NCI-H524 (cell line): ENCODE measurements at places on chromosomes 3 and 15.
A peak's percentile ranks its signal among the peaks of the same experiment; 100 is the strongest.

DNA sequence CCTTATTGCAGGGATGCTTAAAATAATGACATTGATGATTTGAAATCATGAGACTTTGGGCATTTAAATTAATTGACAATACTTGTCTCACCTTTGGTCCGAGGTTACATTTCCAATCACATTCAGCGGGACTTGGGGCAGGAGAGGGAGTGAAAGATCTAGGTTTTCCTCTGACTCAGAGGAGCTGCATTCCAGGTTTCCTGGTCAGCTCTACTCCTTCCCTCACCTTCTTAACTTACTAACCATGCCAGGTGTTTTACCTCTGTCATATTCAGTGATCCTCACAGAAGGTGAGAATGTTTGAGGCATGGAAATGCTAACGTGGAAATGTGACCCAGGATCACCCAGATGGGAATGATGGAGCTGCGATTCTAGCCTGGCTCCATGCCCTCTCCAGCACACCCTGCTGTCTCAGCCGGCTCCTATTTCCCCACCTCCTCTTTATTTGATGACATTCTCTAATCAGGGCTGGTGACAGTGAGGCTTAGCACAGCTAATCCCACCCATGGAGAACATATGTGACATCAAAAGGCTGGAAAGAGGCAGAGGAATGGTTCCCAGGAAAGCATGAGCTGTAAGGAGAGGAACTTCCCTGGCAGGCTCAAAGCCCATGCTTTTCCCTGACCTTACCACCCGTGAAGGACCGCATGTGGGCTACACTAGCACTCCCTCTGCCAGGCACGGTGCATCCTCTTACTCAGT is 38.7 kb downstream of the THSD4 start:
- DNase-seq: peak; percentile 71

- DNase-seq: no peak
Measured at GRCh38 chr3:111901637-111902036, 42.6 kb downstream of the PHLDB2 start.

- no peak for DNase-seq
Measured at GRCh38 chr3:50333744-50334328, 5.8 kb upstream of the TUSC2 start.

GRCh38 chr15:64530918-64531317 is 70.5 kb downstream of the ZNF609 start:
- DNase-seq: no peak

DNA sequence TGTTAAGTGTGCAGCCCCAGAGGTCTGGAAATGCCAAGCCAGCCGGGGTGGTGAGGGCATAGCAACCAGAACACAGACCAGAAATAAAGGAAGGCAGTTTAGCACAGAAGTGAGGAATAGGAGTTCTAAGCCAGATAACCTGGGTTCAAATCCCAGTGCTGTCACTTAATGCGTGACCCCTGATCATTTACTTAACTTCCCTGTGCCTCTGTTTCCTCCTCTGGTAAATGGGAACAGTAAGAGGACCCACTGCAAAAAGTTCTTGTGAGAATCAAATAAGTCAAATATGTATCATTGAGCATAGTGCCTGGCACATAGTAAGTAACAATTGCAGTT is 125.2 kb upstream of the ARHGEF3 start:
- no peak for DNase-seq

DNA sequence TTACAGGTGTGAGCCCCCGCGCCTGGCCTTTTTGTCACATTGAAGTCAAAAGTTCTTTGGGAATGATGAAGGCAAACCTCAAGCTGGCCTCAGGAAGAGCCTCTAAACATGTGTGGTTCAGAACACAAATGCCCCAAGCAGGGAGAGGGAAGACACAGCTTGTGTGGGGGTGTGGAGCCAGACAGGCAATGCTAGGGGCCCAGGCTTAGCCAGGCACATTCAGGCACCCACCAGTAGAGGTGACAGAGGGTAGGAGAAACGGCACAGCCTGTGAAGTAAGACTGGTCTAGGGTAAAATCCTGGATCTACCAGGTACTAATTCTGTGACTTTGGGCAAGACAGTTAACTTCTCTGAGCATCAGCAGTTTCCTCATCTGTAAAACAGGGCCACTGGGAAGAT is 3.5 kb downstream of the HDC start:
- DNase-seq: no peak

GRCh38 chr15:68031404-68031803 is 22.7 kb upstream of the PIAS1 start:
- no peak for DNase-seq

GRCh38 chr3:123540285-123540684 is 44.6 kb downstream of the HACD2 start:
- DNase-seq: no peak

DNA sequence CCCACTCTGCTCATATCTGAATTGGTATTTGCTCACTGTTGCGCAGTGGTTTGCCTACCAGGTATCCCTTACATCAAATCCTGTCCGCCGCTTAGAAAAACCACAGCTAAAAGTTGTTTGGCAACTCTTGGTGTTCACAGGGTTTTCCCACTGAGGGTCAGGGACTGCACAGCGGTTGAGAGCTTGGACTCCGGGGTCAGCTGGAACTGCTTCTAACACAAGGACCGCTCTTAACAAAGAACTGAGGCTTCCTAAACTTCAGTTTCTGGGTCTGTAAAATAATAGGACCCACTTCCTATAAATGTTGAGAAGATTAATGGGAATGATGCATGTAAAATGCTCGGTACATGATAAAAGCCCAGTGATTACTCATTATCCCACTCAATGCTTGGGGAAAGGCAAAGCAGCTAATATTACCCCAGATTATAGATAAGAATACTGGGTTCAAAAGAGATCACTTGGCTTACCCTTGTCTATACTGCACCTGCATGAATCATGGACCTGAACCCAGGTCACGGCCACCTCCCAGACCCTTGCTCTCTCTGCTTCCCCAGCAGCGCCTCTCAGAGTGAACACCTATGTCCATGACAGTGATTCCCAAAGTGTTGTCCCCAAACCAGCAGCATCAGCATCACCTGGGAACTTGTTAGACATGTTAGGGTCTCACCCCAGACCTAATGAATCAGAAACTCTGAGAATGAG is 36.1 kb downstream of the LIPC start:
- no peak for DNase-seq

DNA sequence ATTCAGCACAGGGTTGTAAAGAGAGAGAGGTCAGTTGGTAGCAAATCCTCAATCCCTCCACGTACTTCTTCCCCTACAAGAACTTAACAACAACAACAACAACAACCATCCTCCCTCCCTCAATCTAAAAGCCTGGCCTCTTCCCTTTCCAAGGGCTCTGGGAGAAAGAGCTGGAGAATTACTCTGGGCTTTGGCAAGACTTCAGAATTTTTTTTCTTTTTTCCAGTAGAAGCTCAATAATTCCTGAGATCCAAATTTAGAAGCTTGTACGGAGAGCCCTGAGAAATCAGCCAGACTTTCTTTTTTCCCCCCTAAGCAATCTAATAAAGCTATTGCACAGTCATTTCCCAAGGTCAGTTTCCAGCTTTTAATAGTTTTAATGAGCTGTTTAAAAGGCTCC is 95.8 kb upstream of the CACNA2D3 start:
- DNase-seq: no peak
